ENCODE measurements at places on chromosomes 16 and 17.

- DNase-seq = no peak
Measured at GRCh38 chr16:20976576-20976975, 76.0 kb downstream of the LYRM1 start.

GRCh38 chr17:55783684-55784245 lies 32.9 kb downstream of the PCTP start:
- DNase-seq = no peak

- DNase-seq = no peak
Measured at GRCh38 chr17:27522028-27522635, 65.9 kb downstream of the KSR1 start.

DNA sequence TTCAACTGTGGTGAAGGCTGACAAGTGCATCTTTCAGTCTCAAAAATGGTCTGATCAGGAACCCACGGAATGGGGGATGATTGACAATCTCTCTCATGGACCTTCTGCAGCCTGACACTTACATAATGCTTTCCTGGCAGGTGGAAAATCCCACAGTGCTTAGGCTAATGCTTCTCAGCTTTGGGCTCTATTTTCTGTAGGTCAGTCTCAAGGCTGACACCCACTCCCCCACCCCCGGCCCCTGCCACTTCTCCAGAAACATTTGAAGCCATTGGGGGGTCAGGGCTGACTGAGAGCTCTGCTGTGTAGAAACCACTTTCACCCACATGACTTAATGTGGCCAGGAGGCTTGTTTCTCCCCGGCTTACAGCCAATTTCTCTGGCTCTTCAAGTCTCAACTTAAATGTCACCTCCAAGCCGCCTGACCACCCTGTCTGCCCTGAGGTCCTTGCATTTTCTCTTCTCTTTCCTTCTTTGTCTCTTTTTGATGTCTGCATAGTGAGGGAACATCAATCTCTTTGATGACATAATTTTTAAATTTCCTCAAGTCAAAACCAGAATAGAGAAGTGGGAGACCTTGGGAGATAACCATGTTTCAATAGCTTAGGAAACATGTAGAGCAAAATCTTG lies 16.7 kb upstream of the IRF8 start:
- DNase-seq = peak; percentile 56

DNA sequence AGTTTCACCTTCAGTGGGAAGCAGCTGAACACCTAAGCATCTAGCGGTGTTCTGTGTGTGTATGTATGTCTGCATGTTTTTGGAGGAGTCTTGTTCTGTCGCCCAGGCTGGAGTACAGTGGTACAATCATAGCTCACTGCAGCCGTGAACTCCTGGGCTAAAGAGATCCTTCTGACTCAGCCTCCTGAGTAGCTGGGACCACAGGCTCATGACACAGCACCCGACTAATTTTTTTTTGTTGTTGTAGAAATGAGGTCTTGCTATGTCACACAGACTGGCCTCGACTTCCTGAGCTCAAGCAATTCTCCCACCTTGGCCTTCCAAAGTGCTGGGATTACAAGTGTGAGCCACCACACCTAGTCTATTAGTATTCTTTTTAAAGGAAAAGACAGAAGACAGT lies 30.2 kb upstream of the FAAP100 start:
- no peak for DNase-seq

GRCh38 chr17:67434061-67434525 lies 57.0 kb downstream of the PITPNC1 start:
- DNase-seq = no peak

GRCh38 chr17:1109606-1110540 lies 69.9 kb downstream of the ABR start:
- peak; percentile 63 for DNase-seq

DNA sequence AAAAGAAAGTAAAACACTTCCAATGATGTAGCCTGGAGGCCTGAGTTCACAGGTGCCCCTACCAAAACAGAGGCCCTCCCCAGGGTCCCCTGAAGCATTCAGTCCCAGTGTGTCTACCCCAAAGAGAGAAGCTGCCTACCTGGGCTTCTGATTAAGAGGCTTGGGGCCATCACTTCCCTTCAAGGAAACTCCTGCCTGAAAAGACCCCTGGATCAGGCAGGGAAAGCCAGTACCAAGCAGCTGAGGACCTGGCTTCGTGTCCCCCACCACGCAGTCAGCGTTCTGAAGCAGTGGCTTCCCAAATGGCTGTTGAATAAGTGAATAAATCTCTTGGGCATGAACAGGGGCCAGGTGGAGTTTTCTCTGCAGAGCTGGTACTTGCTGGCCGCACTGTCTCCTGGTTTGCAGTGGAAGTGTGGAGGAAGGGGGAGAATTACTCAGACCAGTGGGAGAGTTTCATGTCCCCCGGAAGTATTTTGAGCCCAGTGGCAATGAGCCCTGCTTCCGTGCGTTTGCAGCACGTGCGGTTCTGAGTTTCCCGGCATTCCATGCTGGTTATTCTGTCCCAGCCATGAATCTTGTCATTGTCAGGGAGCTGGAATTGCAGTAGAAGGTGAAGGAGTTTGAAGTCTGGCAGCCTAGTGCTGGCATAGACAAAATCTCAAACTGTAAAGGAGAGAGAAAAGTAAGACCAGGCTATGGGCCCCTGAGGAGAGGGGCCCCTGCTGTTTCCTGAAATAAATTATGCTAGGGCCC lies 27.0 kb downstream of the RMI2 start:
- no peak for DNase-seq

- no peak for DNase-seq
Measured at GRCh38 chr17:43171586-43172487, 823 bp downstream of the NBR1 start.

Data from GM10248 (cell line).